NCI-H1105 treated with DMSO at 0.1 percent for 48 hours (cell line): ENCODE measurements at places on chromosomes 11 and 22.

GRCh38 chr11:133835593-133836548 is 9.4 kb downstream of the SPATA19 start:
- no peak for DNase-seq

DNA sequence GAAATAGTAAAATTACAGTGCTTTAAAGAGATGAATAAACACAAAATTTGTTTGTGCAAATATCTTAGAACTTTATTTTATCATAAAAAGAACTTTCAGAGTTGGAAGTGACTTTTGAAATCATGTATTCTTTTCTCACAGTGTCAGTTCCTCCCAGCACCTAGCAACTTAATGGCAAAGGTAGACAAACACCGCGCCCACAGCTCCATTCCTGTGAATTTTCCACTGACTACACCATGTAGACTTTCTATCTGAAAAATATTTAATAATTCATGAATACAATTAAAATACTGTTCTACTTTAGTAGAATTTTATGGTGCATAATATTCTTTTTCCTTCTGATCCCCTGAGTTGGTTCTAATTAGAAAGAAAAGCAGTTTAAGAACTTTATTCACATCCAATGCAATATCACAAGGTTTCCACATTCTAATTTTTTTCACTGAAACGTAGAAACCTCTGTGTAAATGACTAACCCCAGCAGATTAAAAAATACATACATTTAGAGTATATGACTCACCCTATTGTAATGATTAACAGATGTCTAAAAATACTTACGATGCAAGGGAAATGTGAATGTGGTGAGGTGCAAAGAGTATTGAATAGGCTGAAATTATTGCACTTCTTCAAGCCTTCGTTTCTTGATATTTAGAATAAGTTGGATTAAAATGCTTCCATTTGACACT is 218.2 kb upstream of the CCDC179 start:
- DNase-seq: no peak

DNA sequence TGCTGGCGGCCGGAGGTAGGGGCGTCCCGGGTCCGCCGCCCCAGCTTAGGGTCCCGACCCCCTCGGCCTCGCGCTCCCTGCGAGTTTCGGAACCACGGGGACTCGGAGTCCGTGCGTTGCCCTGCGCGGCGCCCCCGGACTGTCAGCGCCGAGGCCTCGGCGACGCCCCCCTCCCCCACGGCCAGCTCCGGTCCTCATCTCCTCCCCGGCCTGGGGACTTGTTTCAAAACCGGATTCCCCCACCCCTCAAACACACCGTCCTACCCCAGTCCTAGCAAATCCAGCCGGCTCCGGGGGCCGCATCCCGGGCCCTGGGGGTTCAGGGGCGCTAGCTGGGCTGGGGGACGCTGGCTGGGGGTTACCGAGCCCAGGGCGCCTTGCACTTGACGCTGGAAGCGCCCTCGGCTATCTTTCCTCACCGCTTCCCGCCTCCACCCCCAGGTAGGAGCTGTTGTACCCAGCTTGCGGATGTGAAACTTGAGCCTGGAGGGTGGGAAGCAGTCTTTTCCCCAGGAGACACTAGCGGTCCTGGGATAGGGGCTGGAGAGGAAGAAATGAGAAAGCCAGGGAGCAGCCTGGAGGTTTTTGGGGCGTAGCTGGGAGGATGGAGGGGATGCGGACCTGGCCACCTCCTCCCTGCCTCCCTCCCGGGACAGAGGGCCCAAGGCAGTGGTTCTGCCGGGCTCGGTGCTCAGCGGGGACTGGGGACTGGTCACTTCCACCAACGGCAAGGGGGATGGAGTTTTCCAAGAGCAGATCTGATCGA is 550 bp downstream of the FBLN1 start:
- no peak for DNase-seq

DNA sequence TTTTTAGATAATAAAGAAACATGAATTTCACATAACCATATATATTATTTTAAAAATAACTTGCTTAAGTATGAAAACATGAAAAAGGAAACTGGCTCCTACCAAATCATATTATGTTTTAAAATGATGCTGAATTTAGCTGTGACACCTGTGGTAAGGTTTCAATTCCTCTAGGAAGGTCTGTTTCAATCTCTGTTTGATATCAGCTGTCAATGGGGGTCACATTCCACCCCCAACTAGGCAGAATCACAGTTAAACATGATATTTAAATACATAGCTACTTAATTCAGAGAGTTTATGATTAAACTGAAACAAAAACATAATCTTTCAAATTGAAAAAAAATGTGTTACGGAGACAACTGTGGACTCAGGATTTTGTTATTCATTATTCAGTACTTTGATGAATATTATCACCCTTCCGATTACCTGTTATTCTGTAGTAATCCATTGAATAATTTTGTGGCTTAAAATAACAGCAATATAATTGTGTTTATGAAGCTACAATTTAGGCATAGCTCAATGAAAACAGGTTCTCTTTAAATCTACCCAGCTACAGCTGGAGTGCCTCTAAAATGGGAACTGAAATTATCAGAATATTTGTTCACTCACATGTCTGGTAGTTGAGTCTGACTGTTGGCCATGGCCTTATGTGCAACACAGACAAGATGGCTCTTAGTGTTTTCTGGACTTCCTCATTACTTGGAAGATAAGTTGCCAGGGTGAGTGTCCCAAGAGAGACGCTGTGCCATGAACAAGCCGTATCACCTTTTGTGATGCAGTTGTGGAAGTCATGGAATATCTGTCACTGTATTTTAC is 244.6 kb upstream of the ANO3 start:
- no peak for DNase-seq
